Astrocyte (in vitro differentiated cells and primary cell): ENCODE measurements at places on chromosomes 12 and 14. TPM values are rescaled to one million over a fixed set of nuclear protein-coding genes. Genes with fewer than 3 reads are reported as not detected.

Gene TGM1
- total RNA-seq = 3.8 and 4.8 TPM in 2 replicates

Gene LRRK2
- total RNA-seq = 0.02 TPM in 1 of 2 replicates, not detected in the other

Gene FAM222A
- total RNA-seq = 1.2 and 1.4 TPM in 2 replicates

- DNase-seq = peak; percentile 94
Observed at GRCh38 chr12:87756111-87756510, 273.1 kb downstream of the C12orf50 start.

GRCh38 chr14:54669721-54670561, 103.0 kb downstream of the SAMD4A start:
- peak; percentile 82 for DNase-seq

DNA sequence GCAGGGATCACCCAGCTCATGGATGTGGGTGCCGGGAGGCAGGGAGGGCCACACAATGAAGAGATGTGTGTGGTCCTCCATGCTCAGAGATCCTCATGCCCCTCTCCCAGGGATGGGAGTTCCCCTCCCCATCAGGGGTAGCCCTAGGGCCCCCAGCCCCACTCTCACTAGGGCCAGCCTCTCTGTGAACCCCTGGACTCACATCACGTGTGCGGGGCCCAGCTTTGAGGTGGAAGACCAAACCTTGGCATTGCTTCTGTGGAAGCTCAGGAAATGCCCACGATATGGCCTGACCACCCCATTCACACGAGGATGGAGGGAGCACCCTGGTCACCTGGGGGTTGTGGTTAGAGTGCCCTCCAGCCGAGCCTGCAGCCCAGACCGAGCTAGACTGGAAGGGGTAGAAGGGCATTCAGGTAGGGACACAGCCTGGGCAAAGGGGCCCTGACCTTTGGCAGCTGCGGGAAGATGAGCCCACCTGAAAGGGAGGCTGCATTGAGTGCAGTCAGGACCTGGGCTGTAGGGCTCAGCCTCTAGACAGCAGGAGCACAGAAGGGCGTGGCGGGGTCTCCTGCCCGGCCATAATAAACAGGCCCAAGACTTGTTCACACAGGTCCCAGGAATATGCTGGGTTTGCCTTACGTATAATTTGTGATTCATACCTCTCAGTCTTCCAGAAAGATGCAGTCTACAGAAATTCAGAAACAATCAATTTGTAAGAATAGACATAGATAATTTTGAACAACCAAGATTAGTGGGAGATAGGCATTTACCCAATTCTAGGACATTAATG, 34.8 kb upstream of the RCOR1 start:
- no peak for DNase-seq

GRCh38 chr12:47808574-47809365, 10.9 kb downstream of the HDAC7 start:
- no peak for DNase-seq

- peak; percentile 41 for DNase-seq
Observed at GRCh38 chr12:50101663-50102062, 2.1 kb upstream of the GPD1 start.

DNA sequence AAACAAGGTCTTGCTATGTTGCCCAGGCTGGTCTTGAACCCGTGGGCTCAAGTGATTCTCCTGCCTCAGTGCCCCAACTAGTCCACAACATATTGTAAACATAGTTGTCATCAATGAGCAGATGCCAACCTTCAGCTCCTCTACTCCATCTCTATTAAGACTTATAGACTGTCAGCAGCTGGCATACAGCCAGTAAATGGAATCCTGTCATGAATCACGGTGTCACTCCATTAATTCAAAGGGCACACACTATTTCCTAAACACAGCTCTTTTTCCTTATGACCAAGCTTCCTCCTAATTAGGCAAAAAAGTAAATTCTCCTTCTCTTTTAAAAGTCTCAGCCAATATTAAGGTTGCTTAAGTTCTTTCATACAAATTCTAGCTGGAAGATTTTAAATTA, 111.2 kb downstream of the ITPR2 start:
- DNase-seq = no peak

- DNase-seq = peak; percentile 53
Observed at GRCh38 chr12:121917950-121918678, at the start of gene CFAP251. Gene CFAP251 (plus strand): TSS chr12:121918592. CDS start chr12:121921306, 2,714 bp downstream.

DNA sequence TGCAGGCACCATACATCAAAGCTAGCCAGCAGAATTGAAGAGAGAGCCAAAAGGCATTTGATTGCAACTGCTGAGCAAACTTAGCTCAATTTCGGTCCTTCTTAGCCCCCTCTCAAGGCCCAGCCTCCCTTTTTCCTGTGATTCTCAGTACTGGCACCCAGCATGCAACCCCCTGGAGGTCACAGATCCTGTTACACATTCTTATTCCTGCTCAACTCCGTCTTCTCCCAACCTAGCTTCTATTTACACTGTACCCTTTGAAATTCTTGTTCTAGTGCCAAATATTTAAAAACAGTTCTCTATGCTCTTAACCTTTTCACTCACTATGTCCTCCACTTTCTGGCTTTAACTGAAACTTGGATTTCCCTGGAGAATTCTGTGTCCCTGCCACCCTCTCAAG, 131.3 kb upstream of the CPSF6 start:
- DNase-seq = peak; percentile 42

GRCh38 chr12:124170760-124171159, 124.1 kb upstream of the RFLNA start:
- DNase-seq = peak; percentile 6

- no peak for DNase-seq
Observed at GRCh38 chr12:76501390-76501789, 58.2 kb downstream of the OSBPL8 start.

GRCh38 chr14:31204593-31205534, 2.7 kb downstream of the HECTD1 start:
- no peak for DNase-seq

GRCh38 chr14:101957406-101958234, 6.8 kb upstream of the DYNC1H1 start:
- no peak for DNase-seq

GRCh38 chr12:117228239-117228638, 38.0 kb upstream of the FBXO21 start:
- DNase-seq = no peak
